ENCODE measurements at places on chromosomes 3 and 15.

- DNase-seq = no peak
These were observed 6.9 kb downstream of the PLCH1 start for GRCh38 chr3:155737844-155738460.

DNA sequence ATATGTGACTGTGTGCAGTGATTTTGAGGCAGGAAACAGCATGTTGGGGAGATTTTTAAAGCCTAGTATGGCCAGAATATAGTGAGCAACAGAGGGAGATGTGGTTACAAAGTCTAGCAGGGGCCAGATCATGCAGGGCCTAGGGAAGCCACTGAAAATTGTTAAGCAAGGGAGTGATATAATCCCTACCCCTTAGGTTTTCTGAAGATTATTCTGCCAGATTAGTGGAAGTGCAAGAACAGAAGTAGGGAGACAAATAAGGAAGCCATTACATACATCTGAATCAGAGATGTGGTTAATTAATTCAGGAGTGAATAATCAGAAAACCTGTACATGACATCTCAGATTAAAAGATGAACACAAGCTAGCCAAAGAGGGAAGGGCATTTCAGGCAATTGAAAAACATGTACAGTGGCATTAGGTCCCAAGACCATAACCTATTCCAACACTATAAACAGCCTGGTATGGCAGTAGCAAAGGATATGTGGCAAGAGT, 54.8 kb downstream of the MSL2 start:
- DNase-seq = no peak

DNA sequence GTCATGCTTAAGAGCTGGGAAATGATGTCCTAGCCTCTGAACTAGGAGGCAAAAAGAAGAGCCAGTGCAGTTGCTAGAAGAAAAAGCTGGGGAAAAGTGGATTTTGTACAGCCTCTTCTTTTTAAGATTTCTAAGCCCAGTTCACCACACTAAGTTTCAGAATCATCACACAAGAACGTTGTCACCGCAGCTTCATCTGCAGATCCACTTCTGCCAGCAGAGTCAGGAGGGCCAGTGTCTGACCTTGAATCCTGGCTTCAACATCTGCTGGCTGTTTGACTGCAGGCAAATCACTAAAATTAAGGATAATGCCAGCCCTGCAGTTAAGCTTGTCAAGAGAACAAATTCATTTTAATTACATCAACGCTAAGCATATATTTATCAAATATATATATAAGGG, 36.2 kb downstream of the HDC start:
- no peak for DNase-seq

GRCh38 chr3:164658125-164658524, 420.2 kb downstream of the SI start:
- no peak for DNase-seq

GRCh38 chr15:48515500-48515899, 130.0 kb downstream of the FBN1 start:
- no peak for DNase-seq

DNA sequence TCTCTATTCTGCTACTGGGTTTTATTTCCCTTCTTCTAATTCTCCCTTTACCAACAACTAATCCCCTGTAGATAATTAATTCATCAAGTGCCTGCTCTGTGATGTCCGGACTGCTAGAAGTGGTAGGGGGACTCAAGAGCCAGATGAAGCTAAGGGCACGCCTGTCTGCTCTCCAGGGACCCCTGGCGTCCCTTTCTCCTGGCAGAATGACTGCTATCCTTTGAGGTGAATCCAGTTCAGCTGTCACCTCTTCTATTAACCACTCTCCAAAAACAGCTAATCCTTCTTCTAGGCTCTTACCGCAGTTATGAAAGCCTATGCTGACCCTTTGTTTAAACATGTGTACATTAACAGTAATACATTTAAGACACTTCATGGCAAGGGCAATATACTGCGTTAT, 1.4 kb upstream of the CHRNA7 start:
- no peak for DNase-seq

GRCh38 chr3:40096661-40097111, 212.8 kb upstream of the EIF1B start:
- DNase-seq = no peak

GRCh38 chr3:68874551-68875348, 57.6 kb downstream of the TAFA4 start:
- no peak for DNase-seq

GRCh38 chr3:194095464-194095863, 40.5 kb upstream of the HES1 start:
- DNase-seq = no peak

DNA sequence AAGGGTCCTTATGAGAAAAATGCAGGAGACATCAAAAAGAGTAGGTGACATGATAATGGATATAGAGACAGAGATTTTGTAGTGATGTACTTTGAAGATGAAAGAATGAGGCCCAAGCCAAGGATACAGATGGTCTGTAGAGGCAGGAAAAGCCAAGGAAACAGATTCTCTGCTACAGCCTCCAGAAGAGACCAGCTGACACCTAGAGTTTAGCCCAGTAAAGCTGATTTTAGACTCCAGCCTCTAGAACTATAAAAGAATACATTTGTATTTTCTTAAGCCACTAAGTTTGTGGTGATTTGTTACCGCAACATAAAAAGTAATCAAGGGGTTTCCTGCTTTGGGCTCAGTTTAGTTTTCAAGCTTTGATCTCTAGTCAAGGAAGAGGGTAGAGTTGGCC, 64.8 kb downstream of the STRIT1 start:
- DNase-seq = no peak

DNA sequence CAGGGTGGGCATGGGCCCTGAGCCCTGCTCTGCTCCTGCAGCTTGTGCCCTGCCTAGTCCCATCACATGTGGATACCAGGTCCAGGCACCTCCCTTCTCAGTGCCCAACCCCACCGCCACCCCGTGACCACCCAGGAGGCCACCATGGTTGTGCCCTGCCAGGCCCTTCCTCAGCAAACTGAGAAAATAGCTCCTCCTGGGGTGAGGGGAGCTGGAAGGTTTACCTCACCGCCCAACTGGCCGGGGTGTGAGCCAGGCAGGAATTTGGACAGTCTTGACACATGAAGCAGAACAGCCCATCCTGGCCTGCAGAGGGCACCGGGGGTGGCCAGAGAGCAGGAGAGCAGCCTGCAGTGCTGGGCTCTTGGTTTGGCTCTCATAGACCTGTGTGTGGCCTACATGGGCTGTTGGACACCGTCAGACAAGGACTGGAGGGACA, 11.4 kb upstream of the C3orf22 start:
- DNase-seq = no peak

DNA sequence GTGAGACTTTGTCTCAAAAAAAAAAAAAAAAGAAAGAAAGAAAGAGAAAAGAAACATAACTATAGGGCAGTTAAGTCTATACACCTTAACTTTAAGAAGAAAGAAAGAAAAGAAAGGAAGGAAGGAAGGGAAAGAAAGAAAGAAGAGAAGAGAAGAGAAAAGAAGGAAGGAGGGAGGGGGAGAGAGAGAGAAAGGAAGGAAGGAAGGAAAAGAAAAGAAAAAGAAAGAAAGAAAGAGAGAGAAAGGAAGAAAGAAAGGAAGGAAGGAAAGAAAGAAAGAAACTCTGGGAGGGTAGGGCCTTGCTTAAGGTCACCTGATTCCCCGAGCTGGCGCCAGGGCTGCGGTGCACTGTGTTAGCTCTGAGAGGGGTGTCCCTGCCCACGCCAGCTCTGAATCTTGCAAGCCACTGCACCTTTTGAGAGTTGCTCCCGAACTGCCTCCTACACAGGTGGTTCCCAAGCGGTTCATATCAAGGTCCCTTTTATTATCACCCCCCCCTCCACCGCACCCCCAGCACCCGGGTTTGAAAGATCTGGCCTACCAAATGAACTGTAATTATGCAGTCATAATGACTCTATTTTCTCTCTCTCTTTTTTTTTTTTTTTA, 39.2 kb upstream of the VPS8 start:
- no peak for DNase-seq

DNA sequence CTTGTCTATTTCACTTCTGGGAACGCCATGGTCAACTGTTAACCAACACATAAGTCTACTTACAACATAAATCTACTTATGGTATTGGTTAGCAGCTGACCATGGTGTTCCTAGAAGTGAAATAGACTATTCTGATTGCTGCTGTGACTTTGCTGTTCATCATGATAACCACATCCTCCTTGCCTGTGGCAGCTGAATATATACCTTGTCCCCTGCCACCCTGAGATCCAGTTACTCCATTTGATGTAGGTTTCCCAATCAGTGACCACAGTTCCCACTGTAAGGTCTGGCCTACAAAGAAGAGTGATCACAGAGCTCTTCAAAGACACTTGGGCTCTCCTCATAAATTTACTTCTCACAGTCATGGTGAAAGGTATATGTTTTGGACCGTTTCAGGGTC, 66.8 kb upstream of the ALDH1A3 start:
- DNase-seq = no peak

DNA sequence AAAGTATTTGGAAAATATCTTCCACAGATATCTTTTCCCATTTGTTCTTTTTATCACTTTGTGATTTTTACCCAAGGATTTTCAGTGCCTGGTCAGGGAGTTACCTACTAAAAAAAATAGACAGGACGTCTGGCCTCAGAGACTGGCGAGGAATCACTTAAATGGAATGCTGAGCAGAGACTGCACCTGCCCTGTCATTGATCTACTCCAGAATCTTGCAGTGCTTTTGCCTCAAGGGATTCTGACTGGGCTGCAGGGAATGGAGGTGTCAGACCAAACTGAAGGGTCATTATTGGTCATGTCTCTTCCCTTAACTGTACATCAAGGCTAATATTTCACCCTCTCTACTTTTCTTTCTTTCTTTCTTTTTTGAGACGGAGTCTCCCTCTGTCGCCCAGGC, 12.1 kb upstream of the RYR3 start:
- DNase-seq = no peak

GRCh38 chr3:190486908-190487607, 26.8 kb upstream of the IL1RAP start:
- DNase-seq = no peak

DNA sequence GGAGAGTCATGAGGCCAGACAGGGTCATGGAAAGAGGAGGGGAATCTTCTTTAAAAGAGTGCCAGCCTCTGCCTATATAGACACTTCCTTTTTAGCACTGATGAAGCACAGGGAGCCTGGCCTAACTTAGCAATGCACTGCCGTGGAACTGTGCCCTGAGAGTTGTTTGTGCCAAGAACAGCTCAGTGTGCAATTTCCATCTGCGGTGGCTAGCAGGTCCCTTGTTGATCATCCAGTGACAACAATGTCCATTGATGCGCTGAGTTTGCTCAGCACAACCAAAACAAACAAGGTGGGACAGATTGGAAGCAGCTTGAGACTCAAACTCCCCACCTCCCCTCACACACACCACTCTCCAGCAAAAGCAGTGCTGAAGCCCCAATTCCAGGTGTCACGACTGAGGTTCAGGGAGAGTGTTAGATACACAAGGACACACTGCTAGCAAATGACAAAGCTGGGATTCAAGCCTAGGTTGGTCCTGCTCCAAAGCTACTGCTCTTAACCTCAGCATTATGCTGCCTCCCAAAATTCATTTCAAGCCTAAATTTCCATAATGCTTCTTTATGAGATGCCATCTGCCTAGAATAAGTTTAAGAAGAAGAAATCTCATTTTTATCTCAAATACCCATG, 316.6 kb upstream of the UBE2E2 start:
- DNase-seq = no peak

- DNase-seq = no peak
These were observed 63.3 kb downstream of the MBNL1 start for GRCh38 chr3:152331998-152332397.

Data from stimulated activated CD4-positive, alpha-beta T cell treated with anti-CD3 and anti-CD28 coated beads, Interleukin-1b, Interleukin-23, amount 100 ng/mL, for 1 hour (primary cell).